ENCODE measurements at places on chromosomes 16 and 17. TPM values are rescaled to one million over a fixed set of nuclear protein-coding genes. Genes with fewer than 3 reads are reported as not detected.

SPN gene
- not detected for total RNA-seq

SLC39A11 gene
- 16.7 TPM for total RNA-seq

KRT34 gene
- total RNA-seq: 0.44 TPM

ZNF423 gene
- total RNA-seq: 12.1 TPM

ATP6V0D1 gene
- 134 TPM for total RNA-seq

TSNAXIP1 gene
- 0.81 TPM for total RNA-seq

CCL8 gene
- total RNA-seq: 0.16 TPM

NMT1 gene
- total RNA-seq: 48.7 TPM

TMC8 gene
- total RNA-seq: 0.16 TPM

WNT3 gene
- total RNA-seq: 0.97 TPM

ZNF385C gene
- total RNA-seq: not detected

SPNS2 gene
- 109 TPM for total RNA-seq

TERF2IP gene
- total RNA-seq: 38.2 TPM

MPP2 gene
- 0.16 TPM for total RNA-seq

OR3A3 gene
- not detected for total RNA-seq

KRT40 gene
- total RNA-seq: not detected

RCVRN gene
- total RNA-seq: not detected

LRRC37A3 gene
- total RNA-seq: 5.0 TPM

KIF22 gene
- 38.6 TPM for total RNA-seq

SCNN1B gene
- total RNA-seq: 0.32 TPM

PRSS27 gene
- 0.19 TPM for total RNA-seq

TBC1D3 gene
- not detected for total RNA-seq

TMEM100 gene
- 17.1 TPM for total RNA-seq

SYCE1L gene
- total RNA-seq: 5.0 TPM

YWHAE gene
- total RNA-seq: 507 TPM

PLEKHH3 gene
- 5.8 TPM for total RNA-seq

FLCN gene
- 78.2 TPM for total RNA-seq

PTGES3L gene
- 0.16 TPM for total RNA-seq

GP1BA gene
- total RNA-seq: not detected

SSTR5 gene
- total RNA-seq: 0.50 TPM

SLC16A3 gene
- 192 TPM for total RNA-seq

Measured in bladder microvascular endothelial cell (primary cell).